ENCODE measurements at places on chromosomes 1 and 21. TPM values are rescaled to one million over a fixed set of nuclear protein-coding genes. Genes with fewer than 3 reads are reported as not detected.

Gene FAM110D
- total RNA-seq, result not detected

Gene NR1I3
- total RNA-seq, result not detected

Gene FBXO2
- total RNA-seq, result 0.10 TPM

Gene ALX3
- total RNA-seq, result not detected

Gene TAS1R1
- 0.20 TPM for total RNA-seq

Gene HCRTR1
- total RNA-seq, result not detected

Gene OR2L5
- total RNA-seq, result not detected

Gene KCNK1
- total RNA-seq, result 0.12 TPM

Gene RHD
- total RNA-seq, result not detected

Gene QSOX1
- 62.4 TPM for total RNA-seq

Gene SPRR3
- total RNA-seq, result not detected

Gene ORC1
- total RNA-seq, result 18.4 TPM

Gene TNFRSF4
- total RNA-seq, result not detected

Gene ANXA9
- not detected for total RNA-seq

Gene IFNGR2
- 55.3 TPM for total RNA-seq

Gene NASP
- 133 TPM for total RNA-seq

Gene FOXD3
- 0.96 TPM for total RNA-seq

Gene RGS4
- 24.1 TPM for total RNA-seq

Gene BEND5
- 1.6 TPM for total RNA-seq

Gene PDPN
- 1.6 TPM for total RNA-seq

Gene ERI3
- total RNA-seq, result 74.6 TPM

Gene ECM1
- 110 TPM for total RNA-seq

Gene ZNF593OS
- not detected for total RNA-seq

Gene TMPRSS2
- total RNA-seq, result 0.39 TPM

Gene GPA33
- 0.68 TPM for total RNA-seq

Gene PPFIA4
- 4.5 TPM for total RNA-seq

Gene FCMR
- total RNA-seq, result 1.7 TPM

Gene GJB4
- not detected for total RNA-seq

Gene URB1
- total RNA-seq, result 7.2 TPM
